ENCODE measurements at places on chromosomes 12 and 14.

- no peak for DNase-seq
Observed at GRCh38 chr14:22761734-22762133, 4.8 kb upstream of the OXA1L start.

- DNase-seq = no peak
Observed at GRCh38 chr12:100164153-100164704, 21.6 kb upstream of the BLTP3B start.

DNA sequence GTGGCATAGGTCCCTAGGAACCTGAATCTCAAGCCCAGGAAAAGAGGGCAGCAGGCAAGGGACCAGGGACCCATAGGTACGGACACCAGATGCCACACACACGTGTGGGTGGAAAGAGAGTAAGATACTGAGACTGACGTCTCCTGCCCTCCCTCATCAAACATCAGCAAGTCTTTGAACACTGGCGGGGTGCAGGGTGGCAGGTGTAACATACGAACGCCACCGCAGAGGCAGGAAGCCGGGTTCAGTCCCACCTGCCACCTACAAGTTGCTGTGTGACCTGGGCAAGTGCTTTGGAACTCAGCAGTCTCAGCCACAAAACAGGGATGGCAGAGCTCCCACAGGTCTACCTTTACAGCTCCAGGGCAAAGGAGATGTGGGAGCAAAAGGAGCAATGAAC is 11.1 kb downstream of the ACTN1 start:
- DNase-seq = no peak

DNA sequence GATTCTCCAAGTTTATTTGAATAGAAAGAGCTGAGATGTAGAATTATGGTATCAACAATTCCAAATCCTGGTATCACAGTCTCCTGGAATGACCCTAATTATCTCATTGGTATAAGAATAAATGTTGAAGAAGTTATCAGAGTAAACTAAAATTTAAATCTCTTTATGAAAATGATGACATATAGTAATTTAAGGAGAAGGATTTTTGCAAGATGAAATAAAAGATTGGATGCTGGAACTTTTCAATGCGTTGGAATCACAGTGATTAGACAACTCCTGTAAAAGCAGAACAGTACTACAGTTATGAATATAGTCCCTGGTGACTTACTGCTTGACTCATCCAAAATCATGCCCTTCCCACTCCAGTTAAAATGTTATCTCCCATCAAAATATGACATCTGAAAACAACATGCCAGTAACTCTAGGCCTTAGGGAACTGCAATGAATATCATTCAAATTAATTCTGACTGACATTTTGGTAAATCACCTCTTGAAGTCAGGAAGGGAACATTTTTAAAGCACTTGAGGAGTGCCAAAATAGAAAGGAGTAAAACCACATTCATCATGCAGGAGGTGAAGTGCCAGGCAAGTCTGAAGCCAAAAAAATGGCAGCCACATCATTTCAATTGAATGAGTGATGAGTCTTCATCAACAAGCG is 197.8 kb upstream of the PRKD1 start:
- DNase-seq = no peak

DNA sequence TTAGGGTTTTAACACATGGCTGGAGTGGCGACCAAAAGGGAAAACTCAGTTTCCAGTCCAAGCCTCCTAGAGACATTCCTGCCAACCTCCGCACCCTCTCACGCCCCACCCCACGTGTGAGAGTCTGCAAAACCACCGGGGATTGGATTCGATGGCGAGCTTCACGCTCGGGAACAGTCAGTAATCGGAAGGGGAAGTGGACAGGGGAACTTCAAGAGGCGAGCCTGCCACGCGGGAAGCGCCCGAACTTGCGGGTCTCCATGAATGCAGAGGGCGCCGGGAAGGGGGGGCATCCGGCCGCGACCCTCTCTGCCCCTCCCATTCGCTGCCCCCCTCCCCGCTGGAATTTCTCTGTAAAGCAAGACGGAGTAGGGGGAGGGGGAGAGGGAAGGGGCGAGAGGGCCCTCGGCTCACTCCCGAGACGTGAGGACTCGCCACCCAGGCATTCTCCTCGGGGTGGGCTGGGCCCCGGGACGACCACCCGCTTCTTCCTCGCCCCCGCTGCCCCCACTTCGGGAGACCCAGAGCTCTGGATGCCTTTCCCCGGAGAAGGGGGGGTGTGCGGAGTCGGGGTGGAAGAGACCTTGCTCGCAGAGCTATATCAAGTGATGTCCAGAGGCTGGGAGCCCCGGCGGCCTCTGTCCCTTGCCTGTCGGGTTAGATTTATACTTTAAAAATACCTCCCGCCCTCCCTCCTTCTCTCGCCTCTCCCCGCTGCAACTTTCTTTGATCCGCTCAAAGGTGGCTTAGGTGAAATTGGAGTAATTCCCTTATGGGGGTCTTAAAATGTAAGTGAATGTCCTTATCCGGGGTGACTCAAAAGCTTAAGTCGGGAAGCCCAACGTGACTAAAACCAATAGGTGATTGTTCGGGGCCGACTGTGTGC is 2.5 kb upstream of the CCND2 start:
- DNase-seq = no peak

DNA sequence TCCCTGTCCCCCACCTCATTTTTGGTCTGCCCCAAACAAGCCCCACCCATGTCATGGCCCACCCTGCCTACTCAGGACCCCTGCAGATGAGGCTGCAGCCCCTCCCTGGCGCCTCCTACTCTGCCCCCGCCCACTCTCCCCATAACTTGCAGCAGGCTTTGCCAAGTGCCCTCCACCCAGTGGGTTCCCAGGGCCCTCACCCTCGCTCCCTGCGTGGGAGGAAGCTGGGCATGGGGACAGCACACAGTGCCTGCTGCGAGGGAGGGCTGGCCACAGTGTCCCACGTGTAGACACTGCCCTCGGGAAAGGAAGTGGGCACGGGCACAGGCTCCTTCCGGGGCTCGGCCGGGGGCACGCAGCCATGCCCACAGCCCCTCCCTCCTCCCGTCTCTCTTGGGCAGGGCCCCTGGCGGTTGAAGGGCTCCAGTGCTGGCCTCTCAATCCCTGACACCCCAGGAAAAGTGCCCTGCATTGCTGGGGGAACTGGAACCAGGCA is 9.4 kb downstream of the AKT1 start:
- DNase-seq = no peak

- DNase-seq = no peak
Observed at GRCh38 chr12:76768576-76768975, 4.7 kb downstream of the ZDHHC17 start.

DNA sequence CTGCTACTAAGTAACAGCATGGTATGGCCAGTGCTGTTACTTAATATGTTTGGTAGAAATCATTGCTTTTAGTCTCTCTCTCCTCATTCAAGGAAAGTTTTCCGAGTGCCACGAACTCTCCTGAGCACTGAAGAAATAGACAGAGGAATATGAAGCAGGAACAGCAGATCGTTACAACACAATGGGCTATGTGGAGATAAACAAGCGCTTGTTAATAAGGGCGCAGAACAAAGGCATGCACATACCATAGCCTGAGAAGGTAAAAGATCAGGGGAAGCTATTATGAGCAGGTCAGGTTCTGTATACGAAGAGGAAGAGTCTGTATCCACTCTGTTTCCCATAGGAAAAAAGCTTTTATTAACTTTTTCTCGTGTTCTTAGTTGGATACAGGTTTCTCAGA is 156.2 kb upstream of the CPNE8 start:
- no peak for DNase-seq

GRCh38 chr12:103102225-103102744 is 144.8 kb downstream of the ASCL1 start:
- DNase-seq = no peak

DNA sequence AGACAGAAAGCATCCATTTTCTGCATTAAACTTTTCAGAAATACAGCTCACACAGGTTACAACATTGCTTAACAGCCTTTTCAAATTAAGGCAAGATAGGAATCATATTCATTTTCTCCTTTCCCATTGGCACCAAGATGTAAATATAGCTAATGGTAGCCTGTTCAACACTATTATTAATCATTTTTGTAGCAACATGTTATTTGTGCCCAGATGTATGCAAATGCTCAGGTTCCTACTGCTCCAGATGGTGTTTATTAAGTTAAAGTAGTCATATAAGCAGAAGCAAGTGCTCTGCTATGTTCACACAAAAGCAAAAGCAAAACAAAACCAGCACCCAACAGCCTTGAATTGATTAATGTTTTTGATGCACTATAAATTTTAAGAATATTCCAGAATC is 1110.6 kb downstream of the SLC6A15 start:
- DNase-seq = no peak

- peak; percentile 75 for DNase-seq
Observed at GRCh38 chr14:23153851-23154796, 29.3 kb downstream of the SLC7A8 start.

GRCh38 chr12:1691123-1692007 is 495 bp downstream of the ADIPOR2 start:
- peak; percentile 23 for DNase-seq

DNA sequence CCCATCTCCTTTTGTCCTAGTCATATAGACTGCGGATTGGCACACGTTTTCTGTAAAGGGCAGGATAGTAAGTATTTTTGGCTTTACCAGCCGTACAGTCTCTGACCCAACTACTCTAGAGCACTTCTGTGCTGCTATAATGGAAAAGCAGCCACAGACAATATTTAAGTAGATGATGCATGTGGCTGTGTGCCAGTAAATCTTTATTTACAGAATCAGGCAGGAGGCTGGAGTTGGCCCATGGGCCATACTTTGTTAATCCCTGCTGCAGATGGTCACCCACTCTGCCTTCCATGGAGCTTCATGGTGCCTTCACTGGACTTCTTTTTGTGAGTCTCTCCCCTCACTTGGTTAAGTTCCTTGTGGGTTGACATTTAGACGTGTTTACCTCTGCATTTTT is 584.5 kb upstream of the TBX3 start:
- DNase-seq = no peak

DNA sequence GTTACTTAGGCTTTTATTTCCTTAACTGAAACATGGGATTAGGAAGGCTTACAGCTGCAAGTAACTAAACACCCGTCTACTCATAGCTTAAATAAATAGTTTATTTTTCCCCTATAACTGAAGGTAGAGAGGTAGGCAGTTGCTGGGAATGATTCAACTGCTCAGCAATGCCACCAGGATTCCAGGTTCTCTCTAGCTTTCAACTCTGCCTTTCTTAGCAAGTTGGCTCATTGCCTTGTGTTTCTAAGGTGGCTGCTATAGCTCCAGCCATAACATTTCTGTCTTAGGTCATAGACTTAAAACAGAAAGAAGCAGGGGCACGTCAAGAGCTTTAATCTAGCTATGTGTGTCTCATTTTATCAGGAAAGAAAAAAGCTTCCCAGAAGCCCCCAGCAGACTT is 103.7 kb upstream of the MDM1 start:
- peak; percentile 69 for DNase-seq

DNA sequence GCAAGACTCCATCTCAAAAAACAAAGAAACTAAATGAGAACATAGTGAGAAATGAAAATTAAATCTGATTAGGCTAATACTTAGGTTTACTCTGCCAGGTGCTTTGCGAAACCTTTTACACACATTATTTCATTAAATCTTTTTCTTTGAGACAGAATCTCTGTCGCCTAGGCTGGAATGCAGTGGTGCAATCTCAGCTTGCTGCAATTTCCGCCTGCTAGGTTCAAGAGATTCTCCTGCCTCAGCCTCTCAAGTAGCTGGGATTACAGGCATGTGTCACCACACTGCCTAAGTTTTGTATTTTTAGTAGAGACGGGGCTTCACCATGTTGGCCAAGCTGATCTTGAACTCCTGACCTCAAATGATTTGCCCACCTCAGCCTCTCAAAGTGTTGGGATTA is 21.9 kb upstream of the EEA1 start:
- peak; percentile 27 for DNase-seq

GRCh38 chr12:131698286-131698685 is 12.6 kb upstream of the SFSWAP start:
- DNase-seq = no peak

GRCh38 chr12:24770821-24771220 is 178.1 kb downstream of the BCAT1 start:
- DNase-seq = peak; percentile 77

- DNase-seq = no peak
Observed at GRCh38 chr14:54098536-54098935, 141.9 kb upstream of the BMP4 start.

- DNase-seq = no peak
Observed at GRCh38 chr14:68366656-68367055, 426.2 kb downstream of the ZFP36L1 start.

- peak; percentile 32 for DNase-seq
Observed at GRCh38 chr12:118979763-118980406, 1.5 kb upstream of the SRRM4 start.
